ENCODE measurements at places on chromosomes 2 and 18.

DNA sequence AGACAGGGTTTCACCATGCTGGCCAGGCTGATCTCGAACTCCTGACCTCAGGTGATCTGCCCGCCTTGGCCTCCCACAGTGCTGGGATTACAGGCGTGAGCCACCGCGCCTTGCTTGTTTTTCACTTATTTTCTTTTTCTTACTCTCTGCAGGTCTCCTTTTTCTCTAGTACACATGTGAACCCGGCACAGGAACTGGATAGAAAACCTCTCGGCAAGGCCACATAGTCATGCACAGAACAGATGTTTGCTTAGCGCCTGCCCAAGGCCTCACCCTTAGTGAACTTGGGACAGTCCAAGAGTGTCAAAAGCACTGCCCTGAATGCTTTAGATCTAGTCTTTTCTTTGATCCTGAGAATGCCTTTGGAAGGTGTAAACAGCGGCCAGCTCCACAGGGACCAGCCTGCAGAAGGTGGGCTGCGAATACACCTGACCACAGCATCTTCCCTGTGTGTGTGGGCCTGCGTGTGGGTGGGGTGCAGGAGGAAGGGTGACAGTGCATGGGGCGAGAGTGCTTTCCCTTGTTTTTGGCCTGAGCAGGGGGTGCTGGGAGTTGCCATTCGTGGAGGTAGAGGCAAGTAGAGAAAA lies 27.0 kb downstream of the IMPA2 start:
- DNase-seq, result no peak

DNA sequence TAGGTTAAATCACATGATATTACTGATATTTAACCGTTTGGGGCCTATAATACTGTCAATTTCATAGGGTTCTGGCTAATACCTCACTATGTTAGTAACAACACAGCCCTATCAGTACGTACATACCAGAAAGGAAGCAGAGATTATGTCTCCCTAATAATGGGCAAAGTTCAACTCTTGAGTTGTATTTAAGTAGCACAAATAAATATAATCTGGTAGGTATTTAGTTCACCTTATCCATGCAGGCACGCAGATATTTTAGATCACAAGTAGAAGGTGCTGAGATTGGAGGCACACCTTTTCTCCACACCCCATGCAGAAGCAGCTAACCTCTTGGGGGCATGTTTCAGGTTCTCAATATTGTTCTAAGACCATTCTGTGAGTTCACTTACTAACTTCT lies 118.9 kb downstream of the IRS1 start:
- DNase-seq, result no peak

- DNase-seq, result no peak
Measured at GRCh38 chr2:10982931-10983701, 71.4 kb downstream of the KCNF1 start.

GRCh38 chr2:220845766-220846273 lies 726.3 kb downstream of the EPHA4 start:
- no peak for DNase-seq

DNA sequence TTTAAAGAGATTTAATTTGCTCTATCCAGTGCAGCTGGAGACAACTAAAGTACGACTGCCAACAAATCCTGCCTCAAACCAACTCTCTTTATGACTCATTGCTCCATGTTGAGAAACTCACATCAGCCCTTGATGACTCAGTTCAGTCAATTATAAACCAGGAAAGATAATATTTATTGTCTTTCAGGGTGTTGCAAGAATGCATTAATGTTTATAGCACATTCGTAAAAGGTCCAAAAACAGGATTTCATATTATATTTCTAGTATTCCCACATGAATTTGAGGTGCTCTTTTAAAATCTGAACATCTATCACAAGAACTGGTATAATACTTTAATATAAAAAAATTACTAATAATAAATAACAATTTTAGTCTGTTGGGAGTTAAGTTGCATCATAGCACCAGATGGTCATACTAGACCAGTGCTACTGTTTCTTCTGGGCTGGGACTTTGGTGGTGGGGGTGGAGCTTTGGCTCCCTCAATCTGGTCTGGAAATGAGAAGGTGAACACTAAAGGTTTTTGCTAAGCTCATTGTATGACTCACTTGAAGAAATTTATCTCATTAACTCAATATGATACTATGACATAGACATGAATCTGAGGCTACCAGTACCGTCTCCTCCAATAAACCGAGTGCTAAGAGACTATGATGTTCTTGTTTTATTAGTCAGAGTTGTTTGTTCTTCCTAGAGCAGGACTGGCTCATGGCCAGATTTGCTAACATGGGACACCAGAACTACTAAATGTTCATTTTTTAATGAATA lies 26.6 kb upstream of the MAP3K20 start:
- no peak for DNase-seq

DNA sequence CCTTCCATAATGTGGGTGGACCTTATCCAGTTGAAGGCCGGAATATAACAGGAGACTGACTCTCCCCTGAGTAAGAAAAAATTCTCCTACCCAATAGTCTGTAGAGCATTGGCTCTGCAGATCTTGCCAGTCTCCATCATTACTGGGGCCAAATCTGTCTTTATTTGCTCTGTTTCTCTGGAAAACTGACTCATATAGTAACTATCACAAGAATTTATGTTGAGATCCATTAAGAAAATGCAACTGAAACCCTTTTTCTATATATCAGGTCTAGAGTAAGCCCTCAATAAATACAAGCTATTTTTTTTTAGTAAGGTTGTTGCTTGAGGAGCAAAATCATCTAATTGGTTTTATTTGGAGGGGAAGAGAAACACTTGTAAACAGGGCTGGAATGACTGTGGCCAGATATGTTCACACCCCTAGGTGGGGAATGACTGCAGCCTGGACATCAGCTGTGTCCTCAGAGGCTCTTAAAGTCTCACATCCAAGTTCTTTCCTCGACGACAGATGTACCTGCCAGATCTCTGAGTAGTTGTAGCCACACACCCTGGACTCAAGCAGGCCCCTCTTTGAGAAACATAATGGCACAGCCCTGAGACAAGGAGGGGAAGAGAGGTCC lies 339.7 kb downstream of the TNS1 start:
- no peak for DNase-seq

DNA sequence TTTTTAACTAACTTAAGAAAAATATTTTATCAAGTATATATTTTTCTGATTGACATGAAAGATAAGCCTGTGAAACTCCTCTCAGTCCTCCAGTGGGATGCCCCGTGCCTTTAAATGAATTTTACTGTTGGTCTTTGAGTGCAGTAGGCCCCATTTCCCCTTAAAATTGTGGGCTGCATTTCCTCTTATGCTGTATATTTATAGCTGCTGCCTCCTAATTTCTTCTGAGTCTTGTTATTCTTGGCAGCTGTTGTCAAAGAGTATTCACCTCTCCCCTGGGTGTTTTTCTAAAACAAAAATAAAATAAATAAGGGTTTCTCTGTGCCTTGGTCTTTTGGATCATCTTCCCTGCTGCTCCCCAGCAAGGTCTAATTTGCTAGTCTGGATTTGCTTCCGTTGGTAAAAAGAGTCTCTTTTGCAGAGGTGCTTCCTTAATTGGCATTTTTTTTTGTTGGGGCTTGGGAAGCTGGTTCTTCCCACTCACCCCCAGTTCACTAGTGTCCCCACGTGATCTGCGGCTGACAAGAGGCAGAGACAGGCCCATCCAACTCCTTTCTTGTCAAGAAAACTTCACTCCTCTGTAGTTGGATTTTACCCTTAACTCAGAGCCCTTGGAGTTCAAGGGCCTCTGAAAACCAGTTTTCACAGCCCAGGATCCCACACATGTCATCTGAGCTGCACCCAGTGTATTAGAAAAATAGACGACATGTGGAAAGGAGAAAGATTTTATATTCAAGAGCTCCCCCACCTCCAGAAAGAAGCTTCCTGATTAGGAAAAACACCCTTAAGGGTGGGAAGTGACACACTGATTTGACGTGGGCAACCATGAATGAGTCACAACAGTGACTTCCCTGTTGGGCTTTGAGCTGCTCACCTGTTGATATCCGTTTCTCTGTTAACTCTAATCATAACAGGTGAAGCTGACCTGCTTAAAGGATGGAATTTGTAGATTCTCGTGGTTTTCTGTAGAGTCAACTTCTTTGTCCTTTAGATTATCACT lies 431.5 kb downstream of the DCDC2C start:
- DNase-seq, result no peak

DNA sequence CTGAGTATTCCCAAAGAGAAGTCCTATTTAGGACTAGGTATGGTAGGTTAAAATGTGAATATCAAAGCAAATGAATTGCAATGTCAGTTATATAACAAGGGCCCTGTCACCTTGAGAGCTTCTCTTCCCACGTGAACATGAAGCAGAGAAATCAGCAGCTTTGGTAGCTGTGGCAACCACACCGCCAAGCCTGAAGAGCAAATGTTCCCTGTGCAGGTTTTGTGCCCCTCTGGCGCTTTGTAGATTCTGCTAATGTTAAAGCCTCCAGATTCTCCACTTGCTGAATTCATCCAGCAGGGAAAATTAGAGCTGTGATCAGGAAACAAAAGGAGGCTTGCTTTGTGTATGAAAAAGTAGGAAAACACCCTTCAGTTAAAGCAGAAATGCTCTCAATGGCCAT lies 322.6 kb downstream of the RBM43 start:
- DNase-seq, result no peak

DNA sequence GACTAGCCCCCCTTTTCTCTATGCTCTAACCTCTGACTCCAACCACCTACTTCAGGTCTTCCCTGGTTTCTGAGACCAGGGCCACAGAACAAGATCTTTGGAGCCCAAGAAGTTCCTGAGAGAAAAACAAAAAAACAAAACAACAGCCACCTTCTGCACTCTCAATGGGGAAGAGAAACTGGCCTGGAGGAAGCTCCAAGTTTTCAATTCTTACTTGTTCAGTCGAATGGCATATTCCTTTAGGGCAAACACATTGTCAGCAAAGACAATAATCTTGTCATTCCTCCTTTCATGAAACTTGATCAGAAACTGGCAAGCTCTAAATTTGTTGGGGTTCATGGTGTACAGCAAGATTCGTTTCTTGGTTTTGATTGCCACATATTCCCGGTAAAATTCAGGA lies 15.0 kb downstream of the ERCC3 start:
- DNase-seq, result no peak

- no peak for DNase-seq
Measured at GRCh38 chr2:215324811-215325210, 13.0 kb downstream of the ATIC start.

DNA sequence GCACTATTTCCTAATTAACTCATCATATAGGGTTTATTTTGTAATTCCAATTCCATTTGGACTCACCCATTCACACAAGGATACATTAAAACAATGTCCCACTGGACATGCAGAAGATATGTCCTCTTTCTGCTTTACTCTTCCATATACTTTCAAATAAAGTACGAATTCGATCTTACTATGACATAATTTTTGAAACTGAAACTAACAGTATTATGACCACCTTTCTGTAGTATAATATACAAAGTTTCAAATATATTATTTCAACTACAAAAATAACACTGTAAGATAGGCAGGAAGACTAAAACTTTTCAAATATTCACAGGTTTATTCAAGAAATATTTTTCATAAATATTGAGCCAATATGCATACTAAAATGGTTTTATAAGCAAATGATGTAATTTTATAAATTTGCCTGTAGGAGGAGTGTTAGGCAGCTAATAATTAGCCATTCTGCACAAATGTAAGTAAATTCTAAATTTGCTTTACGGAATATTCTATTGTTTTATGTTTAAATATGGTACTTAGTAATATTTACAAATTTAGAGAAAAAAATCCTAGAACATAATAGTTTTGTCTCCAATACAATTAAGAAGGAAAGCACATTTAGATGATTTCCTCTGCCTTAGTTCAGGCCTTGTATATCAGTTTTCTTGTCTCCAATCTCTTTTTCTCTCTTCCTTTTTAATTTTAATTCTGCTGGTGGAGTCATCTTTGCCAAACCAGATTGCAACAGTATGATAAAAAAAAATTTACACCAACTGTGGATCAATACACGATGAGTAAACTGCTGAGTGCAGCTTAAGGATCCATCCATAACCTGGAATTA lies 85.9 kb downstream of the CERKL start:
- DNase-seq, result no peak

GRCh38 chr2:238926761-238927611 lies 79.1 kb downstream of the TWIST2 start:
- DNase-seq, result no peak

DNA sequence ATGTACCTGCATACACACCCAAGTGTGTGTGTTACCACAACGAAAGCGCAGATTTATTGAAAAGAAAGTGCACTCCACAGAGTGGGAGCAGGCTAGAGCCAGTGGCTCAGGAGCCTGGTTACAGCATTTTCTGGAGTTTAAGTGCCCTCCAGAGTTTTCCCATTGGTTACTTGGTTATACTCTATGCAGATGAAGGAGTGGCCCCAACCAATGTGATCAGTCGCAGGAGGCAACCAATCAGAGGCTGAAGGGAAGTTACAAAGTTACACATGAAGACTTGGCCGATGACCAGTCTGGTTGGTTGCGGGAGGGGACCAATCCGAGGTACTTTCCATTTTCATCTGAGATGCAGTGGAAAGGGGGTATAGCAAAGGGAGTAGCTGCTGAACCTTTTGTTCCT lies 13.5 kb upstream of the PRLH start:
- no peak for DNase-seq

- no peak for DNase-seq
Measured at GRCh38 chr2:10048501-10049171, 5.3 kb downstream of the KLF11 start.

GRCh38 chr2:79000008-79000576 lies 25.4 kb upstream of the REG3G start:
- no peak for DNase-seq

- DNase-seq, result no peak
Measured at GRCh38 chr2:880201-880970, 70.3 kb upstream of the SNTG2 start.

DNA sequence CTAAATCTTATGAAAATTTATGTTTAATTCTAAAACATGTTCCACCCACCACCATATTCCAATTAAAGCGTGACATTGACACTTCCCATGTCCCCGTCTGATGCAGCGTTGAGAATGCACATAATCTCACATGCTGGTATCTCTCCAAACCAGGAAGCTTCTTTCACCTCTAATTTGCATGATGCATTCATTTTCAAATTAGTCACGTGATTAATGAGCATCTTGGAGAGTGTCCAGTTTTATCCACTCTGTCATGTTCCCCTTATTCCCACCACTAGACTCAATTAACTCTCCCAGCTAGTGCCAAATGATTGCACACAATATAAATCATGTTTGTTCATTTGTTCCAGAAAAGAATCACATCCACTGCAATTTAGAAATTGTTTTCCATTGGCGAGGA lies 105.8 kb downstream of the RIT2 start:
- DNase-seq, result no peak

- no peak for DNase-seq
Measured at GRCh38 chr2:72143441-72144273, 4.0 kb downstream of the CYP26B1 start.

DNA sequence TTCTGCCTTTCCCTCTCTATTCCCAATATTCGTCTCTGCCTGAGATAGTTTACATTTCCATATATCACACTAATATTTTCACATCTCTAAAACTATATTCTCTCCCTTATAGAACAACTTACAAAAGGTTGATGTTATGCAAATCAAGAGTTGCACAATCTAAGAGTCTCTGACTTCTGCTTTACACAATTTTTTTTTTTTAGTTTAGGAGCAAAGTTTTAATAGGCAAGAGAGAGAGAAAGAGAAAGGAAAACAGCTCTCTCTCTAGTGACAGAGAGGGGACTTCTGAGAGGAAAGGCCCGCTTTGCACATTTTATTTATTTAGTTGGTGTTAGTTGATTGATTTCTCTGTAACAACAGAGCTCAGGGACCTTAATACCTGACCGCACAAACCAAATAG lies 380.2 kb downstream of the TXNL1 start:
- DNase-seq, result no peak

All from activated CD4-positive, alpha-beta T cell treated with anti-CD3 and anti-CD28 coated beads for 1 hour (primary cell).